ENCODE measurements at places on chromosomes 5 and 9.

DNA sequence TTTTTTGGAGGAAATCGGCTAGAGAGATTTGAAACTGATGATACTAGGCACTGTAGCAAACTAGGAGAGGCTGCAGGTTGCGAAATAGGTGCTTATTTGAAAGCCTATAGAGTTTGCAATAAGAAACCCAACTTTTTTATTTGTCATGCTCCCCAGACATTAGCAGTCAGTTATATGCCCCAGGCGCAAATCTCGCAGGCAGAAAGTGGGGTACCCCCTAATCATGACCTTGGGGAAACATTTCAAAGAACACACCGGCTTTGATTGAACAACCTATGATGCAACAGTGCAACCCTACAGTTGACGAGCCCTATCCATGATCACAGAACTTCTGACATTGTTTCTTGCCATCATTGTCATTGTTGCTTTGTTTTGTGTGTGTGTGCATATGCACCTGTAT, 510.5 kb downstream of the RAB3C start:
- DNase-seq: no peak

DNA sequence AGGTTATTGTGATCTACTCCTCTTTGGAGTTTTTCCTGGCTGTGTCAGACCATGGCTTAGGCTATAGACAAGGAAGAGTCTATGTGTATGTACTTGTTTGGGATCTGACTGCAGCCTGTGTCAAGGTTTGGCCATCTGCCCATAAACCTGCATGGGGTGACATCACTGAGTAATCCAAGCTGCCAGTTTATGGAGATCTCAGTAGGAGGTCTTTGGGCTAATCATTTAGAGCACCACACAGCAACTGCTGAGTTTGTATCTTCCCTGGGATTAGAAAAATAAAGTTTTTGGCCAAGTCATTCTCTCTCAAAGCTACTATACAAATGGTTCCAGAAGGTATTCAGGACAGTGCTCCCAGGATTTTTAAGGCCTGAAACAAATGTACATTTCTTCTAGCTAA, 65.5 kb upstream of the HSPB3 start:
- peak; percentile 89 for DNase-seq

DNA sequence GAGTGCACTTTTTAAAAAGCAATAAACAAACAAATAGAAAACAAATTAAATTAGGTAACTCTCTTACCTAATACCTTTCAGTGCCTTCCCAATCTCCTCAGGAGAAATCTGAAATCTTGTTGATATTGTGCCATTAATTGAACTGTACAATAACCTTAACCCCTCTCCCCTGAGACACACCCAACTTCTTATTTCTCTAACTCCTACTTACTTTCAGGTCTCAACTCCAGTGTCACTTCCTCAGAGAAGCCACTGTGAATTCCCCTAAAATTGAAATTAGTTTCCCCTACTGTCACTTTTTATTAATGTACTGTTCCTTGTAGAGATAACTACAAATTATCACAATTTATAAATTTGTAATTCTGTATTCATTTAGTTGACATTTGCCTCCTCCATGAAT, 295.3 kb upstream of the TNC start:
- no peak for DNase-seq

GRCh38 chr5:76104027-76104426, 20.8 kb downstream of the SV2C start:
- no peak for DNase-seq

- no peak for DNase-seq
These were observed 4.3 kb upstream of the LNPEP start for GRCh38 chr5:96931605-96932004.

DNA sequence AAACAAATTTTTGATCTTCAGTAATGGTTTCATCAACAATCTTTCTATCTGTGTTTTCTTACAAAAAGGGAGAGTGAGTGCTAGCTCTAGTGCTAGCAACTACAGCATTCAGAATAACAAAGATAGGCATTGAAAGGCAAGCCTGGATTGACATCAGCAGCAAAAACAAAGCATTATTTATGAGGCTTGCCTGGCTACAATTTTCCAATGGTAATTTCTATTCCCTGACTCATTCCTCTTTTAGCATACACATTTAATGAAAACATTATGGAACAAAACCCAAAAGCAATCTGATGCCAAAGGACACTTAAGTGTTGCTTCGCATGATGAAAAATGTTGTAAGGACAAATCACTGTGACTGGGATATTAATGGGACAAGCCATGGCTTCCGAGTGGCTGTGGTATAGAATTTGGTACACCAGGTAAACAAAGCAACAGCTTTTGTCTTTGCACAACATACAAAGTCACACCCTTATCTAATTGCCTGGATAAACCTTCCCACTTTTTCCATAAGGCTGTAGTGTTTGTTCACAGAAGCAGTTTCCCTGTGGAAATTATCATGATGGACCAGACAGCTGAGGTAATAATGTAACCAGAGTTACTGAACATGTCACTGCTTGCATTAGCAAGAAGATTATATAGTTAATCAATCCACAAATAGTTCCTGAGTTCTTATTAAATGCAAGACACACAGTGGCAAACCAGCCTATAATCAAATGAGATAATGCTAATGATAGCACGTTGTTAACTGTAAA, 179.8 kb upstream of the EDIL3 start:
- peak; percentile 21 for DNase-seq

DNA sequence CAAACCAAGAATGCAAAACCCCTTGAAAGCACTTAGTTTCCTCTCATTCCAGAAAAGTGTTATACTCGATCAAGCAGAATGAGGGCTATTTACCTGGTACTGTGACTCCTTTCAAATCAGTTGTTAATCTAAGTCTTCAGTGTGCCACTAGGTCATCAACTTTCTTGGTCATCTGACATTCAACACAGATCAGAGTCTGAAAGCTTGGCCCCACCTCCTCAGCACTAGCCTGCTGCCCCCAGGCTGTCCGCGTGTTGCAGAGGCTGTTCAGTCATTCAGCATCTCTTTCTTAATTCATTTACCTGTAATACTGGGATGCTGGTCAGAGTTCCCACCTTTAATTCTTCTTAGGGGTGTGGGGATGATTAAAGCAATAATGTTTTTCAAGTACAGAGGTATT, 28.5 kb downstream of the ENC1 start:
- DNase-seq: no peak

DNA sequence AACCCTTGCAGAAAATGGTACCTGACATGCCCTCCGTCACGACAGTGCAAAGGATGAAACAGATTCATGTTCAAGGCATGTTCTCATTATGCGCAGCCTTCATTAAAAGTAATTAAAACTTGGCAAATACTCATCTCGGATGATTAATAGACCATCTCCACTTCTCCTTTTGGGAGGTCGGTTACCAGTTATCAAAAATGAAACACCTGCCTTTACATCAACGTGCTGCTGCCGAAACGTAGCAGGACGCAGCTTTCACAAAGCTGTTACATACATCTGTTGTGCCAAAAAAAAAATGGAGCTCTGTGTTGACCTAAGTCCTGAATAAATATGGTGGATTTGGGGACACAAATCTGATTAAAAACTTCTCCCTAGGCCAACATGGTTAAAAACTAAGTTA, 75.7 kb downstream of the PTCH1 start:
- DNase-seq: no peak

DNA sequence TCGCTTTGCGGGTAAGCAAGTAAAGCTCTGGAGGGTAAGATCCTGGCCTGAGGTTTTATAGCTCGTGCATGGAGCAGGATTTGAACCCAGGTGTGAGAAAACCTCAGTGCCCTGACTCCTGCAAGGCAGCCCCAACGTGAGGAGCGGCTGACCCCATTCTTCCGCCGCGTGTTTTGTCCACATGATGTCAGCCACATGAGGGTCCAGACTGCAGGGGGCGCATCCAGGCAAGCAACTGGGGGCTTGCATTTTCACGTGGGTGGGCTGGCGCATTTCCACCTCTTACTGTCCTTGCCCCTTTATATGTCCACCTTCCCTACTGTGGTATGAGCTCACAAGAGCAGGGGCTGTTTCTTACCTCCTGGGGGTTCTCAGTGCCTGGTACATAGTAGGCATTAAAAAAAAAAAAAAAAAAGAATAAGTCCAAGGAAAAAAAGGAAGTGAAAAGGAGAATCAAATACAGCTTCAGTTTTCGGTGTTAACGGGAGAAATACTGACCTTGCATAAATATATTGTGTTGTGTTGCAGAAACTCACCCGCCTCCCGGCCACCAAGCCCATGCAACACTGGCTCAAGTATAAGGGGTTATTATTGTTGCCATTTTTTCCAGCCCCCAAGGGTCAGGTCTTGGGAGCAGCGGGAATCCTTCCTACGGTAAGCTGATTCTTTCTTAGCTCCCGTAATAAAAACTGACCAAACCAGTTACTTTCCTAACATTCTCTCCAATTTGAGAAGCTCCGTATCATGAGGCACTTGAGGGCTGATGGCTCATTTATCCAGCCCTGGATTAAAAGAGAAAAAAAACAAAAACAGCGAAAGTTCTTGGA, 15.0 kb downstream of the TLX3 start:
- no peak for DNase-seq

All from AG04449 (cell line).